ENCODE measurements at places on chromosomes 1 and 21.

DNA sequence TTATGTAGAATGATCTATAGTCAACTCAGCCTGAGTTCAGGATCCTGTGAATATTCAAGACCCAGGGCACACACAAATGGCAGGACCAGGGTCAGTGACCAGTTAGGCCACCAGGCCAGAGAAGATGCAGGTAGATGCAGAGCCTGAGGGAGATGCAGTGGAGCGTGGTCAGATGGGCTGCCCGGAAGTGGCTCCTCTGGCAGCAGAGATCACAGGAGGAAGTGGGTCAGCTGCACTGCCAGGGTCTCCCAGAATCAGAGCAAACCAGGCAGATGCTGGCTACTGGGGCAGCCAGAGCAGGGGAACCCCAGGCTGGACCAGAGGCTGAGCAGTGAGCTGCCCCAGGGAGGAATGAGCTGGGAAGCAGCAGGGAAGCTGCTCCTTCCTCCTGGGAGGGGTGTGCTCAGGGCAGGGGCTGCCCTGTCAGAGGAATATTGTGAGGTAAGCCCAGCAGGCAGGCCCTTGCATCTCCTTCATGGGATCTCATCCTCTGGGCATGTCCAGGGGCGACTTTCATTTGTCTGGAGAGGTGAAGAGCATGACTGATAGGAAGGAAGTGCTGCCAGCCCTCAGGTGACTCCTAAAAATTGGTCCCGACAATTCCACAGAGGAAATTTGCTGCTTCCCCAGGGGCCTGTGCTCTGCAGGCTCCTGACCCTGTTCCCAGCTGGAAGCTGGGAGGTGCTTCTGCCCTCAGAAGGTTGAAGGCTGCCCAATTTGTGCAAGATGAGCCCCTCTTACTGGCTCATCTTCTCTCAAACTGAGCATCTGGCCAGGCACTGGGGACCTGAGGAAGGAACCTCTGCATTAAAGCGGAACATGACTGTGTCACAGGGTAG is 49.3 kb downstream of the STUM start:
- no peak for DNase-seq

- DNase-seq, result peak; percentile 63
These were observed 133.7 kb downstream of the CAPN8 start for GRCh38 chr1:223531742-223532341.

GRCh38 chr21:34343347-34343746 is 20.5 kb upstream of the KCNE2 start:
- DNase-seq, result no peak

GRCh38 chr21:37548521-37548981 is 182.0 kb downstream of the DYRK1A start:
- DNase-seq, result no peak

All from NCI-H774 (cell line).